ENCODE measurements at places on chromosomes 11 and 22. TPM values are rescaled to one million over a fixed set of nuclear protein-coding genes. Genes with fewer than 3 reads are reported as not detected.

CAPN5 gene
- 30.9 TPM for total RNA-seq

CDC42BPG gene
- 22.7 TPM for total RNA-seq

FAM76B gene
- 16.9 TPM for total RNA-seq

FAM181B gene
- not detected for total RNA-seq

MYO18B gene
- total RNA-seq, result not detected

KRTAP5-2 gene
- total RNA-seq, result not detected

CD3G gene
- not detected for total RNA-seq

ENTHD1 gene
- total RNA-seq, result not detected

C11orf42 gene
- not detected for total RNA-seq

MRGPRF gene
- total RNA-seq, result 0.05 TPM

NARS2 gene
- total RNA-seq, result 20.8 TPM

ESAM gene
- total RNA-seq, result 31.1 TPM

FAR1 gene
- 25.9 TPM for total RNA-seq

TSPAN32 gene
- 2.5 TPM for total RNA-seq

BAIAP2L2 gene
- total RNA-seq, result 9.5 TPM

CHRNA10 gene
- 2.1 TPM for total RNA-seq

OR10V1 gene
- total RNA-seq, result not detected

SF1 gene
- total RNA-seq, result 251 TPM

TMEM258 gene
- total RNA-seq, result 113 TPM

SLC25A45 gene
- total RNA-seq, result 8.8 TPM

NLRX1 gene
- total RNA-seq, result 21.1 TPM

ANO9 gene
- 94.0 TPM for total RNA-seq
